Stimulated activated CD4-positive, alpha-beta T cell treated with anti-CD3 and anti-CD28 coated beads, TNF-alpha, amount 100 ng/mL, for 24 hours (primary cell): ENCODE measurements at places on chromosomes 13 and 19.

DNA sequence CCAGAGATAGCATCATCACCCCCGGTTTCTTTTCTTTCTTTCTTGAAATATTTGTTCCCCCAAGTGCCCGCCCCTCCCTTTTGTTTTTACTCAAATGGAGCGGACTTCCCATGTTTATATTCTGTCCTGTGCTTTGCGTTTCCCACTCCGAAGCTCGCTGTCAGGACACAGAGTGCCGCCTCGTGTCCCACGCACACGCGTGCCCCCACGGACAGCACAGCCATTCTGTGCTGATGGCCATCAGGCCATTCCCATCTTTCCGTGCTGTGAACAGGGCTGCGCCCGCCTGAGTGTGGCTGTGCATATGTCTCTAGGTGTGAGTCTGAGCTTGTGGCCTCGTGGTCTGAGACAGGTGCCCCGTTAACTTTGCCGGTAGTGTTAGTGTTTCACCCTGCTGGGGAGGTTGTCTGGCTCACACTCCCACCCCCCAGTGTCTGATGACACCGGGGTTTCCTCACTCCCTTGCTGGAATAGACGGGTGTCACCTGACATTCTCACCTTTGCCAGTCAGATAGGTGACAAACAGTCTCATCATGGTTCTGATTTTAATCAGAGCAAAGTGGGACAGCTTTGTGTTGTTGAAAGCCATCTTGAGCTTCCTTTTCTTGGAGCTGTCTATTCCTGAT lies 6.9 kb downstream of the PAK4 start:
- DNase-seq: no peak

DNA sequence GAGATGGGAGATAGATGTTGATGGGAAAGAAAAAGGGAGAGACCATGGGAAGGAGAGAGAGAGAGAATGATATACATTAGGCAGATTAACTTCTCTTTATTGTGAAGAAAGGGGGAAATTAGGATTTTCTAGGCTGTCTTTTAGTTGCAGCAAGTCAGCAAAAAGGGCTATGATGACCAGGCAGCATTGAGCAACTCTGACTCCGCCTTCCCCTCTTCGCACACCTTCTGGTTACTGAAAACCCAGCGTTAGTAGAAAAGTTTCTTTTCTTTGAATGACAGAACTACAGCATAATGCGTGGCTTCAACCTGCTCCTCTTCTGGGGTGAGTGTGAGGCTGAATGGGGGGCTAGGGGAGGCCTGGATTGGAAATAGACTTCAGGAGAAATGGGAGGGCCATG lies at the start of gene ADGRE1:
Gene ADGRE1 (plus strand): TSS at position 264 of the 400 bp plus-strand sequence. CDS start 30 bp downstream, at position 294.
- DNase-seq: no peak

- no peak for DNase-seq
Measured at GRCh38 chr13:107846642-107847041, 368.7 kb downstream of the LIG4 start.

DNA sequence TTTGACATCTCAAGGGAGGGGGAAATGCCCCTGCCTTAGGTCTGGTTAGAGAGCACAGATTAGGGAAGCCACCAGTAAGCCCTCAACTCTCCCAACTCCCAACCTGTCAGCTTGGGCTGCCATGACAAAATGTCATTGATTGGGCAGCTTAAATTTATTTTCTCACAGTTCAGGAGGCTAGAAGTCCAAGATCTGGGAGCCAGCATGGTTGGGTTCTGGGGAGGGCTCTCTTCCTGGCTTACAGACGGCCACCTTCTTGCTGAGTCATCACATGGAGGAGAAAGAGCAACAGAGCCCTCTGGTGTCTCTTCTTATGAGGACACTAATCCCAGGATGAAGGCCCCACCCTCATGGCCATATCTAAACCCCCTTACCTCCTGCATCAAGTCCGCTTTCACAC lies 24.2 kb downstream of the C19orf12 start:
- DNase-seq: no peak

DNA sequence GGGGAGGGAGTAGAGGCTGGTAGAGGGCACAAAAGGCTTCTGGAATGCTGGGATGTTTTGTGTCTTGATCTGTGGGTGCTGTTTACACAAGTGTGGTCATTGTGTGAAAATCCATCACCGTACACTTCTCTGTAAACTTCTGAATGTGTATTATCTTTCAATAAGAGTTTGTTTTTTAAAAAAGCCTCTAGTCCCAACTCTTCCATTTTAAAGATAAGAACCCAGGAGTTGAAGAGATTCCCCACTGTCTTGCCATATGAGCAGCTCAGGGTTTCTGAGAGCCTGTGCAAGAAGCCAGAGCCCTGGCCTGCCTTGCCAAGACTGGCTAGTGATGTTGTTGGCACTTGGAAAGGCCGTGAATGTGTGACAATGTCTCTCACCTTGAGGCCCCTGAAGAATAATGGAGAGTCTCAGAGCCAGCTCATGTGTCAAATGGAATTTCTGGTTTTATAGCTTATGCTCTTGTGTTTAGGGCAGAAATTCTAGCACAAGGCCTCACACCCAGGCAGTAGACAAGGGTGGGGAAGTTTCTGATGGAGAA lies 57.5 kb upstream of the NPAS1 start:
- DNase-seq: no peak

GRCh38 chr19:51676566-51677083 lies 16.5 kb upstream of the SPACA6 start:
- DNase-seq: no peak
